ENCODE measurements at places on chromosomes 3 and 15.

GRCh38 chr15:42066764-42067415 lies 27.5 kb downstream of the PLA2G4D start:
- DNase-seq, result no peak

GRCh38 chr15:88018869-88019641 lies 237.5 kb downstream of the NTRK3 start:
- no peak for DNase-seq

- DNase-seq, result peak; percentile 6
Measured at GRCh38 chr3:20060974-20061685, 20.9 kb downstream of the KAT2B start.

- no peak for DNase-seq
Measured at GRCh38 chr3:49013113-49013737, 5.2 kb downstream of the DALRD3 start.
